Stimulated activated CD4-positive, alpha-beta T cell treated with anti-CD3 and anti-CD28 coated beads, TNF-alpha, amount 100 ng/mL, for 4 hours (primary cell): ENCODE measurements at places on chromosomes 4 and X.

DNA sequence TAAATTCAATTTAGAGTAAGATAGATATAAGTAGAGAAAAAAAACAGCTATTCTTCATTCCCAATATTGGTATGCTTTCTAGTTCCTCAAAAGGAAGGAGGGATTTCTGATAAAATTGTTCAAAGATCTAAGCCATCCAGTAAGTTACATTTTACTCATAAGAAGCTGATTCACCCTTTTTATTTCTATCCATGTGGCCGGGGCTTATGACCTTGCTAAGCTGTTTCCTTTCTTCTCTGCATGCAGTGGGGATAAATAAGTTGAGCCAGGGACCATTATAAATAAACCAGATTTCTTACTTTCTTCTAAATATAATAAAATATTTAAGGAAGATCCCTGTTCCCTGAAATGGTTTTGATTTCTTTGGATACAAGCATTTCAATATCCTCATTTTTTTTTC, 502.3 kb downstream of the PDHA2 start:
- no peak for DNase-seq

DNA sequence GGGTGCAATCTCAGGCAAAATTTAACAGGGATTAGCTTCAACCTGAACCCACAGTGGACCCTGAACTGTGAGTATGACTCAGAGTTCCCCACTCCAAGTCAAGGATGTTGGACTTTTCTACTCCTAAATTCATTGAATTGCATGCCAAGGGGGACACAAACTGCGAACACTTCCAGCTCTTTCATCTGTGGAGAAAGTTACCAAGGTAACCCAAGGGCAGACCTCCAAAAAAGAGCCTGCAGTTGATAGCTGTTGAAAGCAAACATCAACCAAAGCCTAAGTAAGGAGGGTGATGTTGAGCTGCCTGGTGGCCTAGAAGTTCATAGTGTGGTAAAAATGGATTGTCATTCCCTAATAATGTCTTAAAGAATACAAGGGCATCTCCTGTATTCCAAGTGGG, 1242.9 kb downstream of the C4orf33 start:
- DNase-seq: no peak

- DNase-seq: no peak
Observed at GRCh38 chrX:26442340-26442739, 226.4 kb downstream of the MAGEB5 start.

DNA sequence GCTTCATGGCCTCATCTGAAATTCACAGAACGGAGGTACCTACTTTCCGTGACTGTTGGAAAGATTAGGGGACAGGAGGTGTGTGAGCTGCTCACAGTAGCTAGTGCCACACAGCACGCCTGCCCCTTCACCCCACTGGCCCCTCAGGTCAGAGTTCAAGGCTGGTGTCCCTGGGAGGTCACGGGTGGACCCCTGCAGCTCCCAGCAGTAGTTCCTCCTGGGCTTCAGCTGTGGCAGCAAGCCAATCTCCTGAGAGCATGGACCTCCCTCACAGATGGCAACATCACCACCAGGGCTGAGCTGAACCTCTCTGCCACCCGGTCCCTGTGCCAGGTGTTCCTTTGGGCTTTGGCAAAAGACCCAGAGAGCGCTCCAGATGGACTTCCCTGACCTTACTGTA, 1.8 kb downstream of the IDH3G start:
- DNase-seq: no peak

- DNase-seq: no peak
Observed at GRCh38 chr4:56134266-56134665, 185.5 kb downstream of the CEP135 start.

- no peak for DNase-seq
Observed at GRCh38 chrX:5898463-5898862, 330.2 kb downstream of the NLGN4X start.

DNA sequence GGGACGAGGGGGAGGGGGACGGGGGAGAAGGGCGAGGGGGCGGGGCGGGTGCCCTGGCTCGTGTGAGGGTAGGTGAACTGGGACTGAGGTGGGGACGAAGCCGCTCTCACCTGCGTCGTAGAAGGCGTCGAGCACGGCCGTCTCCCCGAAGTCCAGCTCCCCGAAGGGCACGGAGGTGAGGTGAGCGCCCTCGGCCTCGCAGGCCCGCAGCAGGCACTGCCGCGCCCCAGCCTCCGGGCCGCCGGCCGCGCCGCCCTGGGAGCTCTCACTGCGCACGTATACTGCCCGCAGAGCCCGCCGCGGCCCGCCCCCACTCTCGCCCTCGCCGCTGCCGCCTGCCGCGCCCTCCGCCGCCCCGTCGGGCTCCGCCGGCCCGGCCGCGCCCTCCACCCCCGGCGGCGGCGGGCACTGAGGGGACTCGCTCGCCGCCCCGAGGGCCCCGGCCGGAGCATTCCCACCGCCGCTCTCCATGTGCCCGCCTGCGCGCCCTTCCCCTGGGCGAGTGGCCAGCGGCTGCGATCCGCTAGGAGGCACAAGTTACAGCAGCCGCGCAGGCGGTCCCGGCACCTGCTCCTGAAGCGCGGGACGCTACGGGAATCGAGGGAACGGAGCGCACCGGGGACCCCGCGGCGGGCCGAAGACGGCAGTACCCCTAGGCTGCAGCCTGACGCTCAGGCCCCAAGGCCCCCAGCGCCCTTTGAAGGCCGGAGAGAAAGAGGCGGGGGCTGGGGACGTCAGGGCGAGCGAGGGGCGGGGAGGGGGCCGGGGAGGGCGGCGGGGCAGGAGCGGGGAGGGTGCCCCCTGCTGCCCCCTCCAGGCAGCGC, at the start of gene MAP3K15:
MAP3K15 (minus strand) TSS at position 718 of the 824 bp plus-strand sequence; CDS start at position 471, 247 bp downstream.
- DNase-seq: no peak

- DNase-seq: no peak
Observed at GRCh38 chr4:39758176-39758575, 60.2 kb downstream of the UBE2K start.

DNA sequence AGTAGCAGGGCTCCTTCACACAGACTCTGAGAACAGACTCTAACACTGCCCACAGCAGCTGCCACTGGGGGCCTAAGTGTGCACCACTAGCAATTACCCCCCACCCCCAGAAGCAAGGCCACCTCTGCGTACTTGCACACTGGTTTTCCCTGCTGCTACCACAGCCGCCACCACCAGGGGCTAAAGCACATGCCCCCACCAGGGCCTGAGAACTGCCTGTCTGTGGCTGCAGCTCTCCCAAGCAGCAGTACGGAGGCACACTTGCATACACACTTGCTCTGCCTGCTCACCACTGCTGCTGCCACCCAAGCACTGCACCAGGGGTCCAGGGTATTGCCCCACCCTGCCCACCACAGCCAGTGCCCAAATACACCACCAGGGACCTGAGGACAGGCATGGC, 59.6 kb downstream of the SCML2 start:
- DNase-seq: no peak

DNA sequence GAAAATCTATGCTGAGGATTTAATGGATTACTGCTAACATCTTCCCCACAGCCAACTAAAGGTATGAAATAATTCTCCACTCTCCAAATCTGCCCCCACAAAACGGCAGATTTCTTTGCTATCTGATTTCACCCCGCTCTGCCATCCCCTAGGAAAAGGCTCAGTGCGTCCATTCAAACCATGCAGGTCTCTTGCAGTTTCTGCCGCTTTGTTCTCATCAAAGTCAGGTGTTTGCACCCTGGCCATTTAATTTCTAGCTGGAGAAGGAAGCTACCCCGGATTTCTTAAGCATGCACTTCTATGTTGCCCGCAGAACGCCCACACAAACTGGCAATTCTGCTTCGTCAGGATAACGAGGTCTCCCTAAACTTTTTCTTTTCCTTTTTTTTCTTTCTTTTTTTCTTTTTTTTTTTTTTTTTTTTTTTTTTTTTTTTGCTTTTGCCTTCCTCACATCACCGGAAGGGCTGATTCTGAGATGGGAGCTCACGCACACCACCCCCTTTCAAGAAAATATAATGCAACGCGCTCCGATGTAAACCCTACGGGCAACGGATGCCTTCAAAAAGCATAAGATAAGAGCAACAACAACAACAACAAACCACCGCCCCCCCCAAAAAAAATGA, 3.3 kb downstream of the NLGN4X start:
- DNase-seq: no peak

DNA sequence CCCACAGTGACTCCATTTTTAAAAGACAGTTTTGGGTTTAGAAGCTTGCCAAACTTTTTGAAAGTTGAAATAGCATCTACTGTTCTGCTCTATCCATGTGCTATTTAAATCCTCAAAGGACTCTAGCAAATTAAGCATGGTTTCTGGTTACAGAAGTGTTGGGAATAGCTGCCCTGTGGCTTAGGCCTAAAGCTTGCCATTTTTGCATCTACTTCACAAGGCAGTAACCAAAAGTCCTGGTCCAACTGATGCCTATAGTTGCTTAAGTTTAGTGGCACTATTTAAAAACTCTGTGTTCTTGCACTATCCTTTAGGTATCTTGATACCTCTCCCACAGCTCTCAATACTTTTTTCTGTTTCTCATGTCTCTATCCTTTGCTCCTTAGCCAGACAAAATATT, 251.0 kb upstream of the GPC4 start:
- no peak for DNase-seq
